Breast epithelium (tissue), 4 donors: ENCODE measurements at places on chromosomes 5 and 9.
A peak's percentile ranks its signal among the peaks of the same experiment; 100 is the strongest.

GRCh38 chr9:125556046-125556721 lies 150.8 kb downstream of the MAPKAP1 start:
- DNase-seq: no peak

GRCh38 chr5:1400211-1400855 lies 44.9 kb downstream of the SLC6A3 start:
- DNase-seq: no peak

DNA sequence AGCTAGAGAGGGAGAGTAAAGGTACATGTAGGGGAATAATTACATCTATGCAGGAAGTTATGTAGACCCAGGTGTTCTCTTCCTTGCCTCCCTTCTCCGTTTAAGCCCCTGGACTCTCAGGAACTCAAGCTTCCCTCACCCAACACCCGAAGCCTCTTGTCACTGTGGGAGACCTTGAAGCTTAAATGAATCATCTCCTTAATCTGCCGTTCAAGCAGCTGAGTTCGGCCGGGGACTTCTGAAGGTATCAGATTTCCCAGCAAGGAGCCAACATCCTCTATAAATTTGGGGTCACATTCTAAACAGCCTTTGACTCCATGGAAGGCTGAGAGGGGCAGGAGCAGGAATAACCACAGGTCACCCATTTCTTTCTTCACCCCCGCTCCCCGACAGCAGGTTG lies 412 bp downstream of the IZUMO3 start:
- DNase-seq: no peak

DNA sequence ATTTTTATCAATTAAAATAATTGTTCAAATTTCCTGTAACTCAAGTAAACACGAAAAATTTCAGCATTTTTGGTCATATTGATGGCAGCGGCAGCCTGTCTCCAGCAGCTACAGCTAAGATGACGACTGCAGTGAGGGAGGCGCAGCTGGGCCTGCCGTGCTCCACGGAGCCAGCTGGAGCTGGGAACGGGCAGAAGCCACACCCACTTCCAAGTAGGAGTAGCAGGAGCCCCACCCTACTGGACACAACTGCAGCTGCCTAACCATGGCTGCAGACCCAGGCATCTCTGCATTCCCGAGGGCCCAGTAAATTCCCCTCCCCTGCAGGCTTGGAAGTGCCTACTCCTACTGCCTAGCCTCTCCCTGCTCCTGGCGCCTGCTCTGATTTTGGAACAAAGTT lies 2031.7 kb downstream of the EFNA5 start:
- no peak for DNase-seq

DNA sequence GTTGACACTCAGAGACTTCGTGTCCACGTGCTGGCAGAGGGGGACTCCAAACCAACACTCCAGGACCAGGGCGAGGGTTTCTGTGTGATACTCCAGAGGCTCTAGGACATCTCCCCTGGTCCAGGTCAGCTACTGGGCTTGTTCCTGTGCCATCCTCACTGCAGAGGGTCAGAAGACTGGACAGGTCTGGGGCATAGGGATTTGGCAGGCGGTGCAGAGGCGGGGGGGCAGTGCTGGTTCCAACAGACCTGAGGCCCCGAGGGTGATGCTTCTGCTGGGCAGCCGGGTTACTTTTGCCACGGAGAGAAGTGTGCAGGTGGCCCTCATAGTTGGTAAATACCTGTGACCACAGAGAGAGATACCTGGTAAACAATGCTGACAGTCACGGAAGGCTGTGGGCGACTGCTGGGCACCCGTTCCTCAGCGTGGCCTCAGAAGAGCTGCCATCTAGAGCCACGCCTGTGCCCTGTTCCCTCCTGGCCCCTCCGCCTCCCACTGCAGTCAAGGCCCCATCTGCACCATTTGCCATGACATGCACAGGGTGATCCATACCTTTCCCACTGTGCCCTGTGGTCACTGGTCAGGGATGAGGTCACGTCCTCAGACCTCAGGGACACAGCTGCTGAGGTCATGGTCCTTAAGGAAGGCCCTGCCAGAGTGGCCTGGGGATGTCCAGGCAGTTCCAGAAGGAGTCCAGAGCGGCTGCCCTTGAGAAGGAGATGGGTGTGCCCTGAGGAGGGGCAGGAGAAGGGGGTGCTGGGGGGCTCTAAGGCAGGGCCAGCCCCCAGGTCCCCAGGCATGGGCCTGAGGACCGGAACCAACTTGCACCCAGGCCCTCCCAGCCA lies 30.0 kb downstream of the TRIP13 start:
- no peak for DNase-seq

GRCh38 chr5:172071309-172071875 lies 65.0 kb upstream of the FBXW11 start:
- DNase-seq: no peak

DNA sequence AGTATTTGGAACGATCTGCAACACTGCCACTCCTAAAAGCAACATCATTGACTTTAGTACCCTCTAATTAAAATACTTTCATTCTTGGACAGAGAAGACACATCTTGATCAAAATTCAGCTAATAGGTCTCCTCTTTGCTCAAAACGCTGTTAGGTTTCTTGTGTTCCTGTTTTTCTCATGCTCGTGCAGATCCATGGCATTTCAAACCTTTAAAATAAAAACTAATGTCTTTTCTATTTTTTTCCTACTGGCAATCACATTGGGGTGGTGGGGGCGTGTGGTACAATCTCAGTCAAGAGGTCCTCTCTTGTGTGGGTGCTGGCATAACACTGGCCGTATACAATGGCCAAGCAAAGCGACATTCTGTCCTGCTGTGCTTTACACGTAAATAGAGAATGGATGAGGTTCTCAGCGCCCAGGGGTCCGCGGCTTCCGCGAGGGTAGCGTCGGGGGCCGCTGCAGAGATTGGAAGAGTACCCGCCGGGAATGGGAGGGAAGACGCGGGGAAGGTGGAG lies 315 bp upstream of the GPR150 start:
- no peak for DNase-seq

GRCh38 chr5:78649211-78649695 lies 681 bp upstream of the LHFPL2 start:
- no peak for DNase-seq

GRCh38 chr5:65359981-65360380 lies 121.7 kb downstream of the ADAMTS6 start:
- DNase-seq: no peak

DNA sequence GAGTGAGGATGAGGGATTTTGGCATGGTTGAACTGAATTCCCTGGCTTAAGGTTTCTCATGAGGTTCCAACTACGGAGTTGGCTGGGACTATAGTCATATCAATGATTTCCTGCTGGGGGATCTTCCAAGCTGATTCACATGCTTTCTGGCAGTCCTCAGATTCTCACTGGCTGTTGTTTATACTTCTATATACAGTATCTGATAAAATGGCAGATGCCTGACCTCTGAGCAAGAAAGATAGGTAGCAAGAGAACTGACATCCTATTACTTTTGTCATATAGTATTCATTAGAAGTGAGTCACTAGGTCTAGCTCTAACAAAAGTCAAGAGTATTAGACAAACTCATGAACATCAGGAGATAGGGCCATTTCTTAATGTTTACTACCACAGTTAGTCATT lies 440.9 kb upstream of the EDIL3 start:
- no peak for DNase-seq

DNA sequence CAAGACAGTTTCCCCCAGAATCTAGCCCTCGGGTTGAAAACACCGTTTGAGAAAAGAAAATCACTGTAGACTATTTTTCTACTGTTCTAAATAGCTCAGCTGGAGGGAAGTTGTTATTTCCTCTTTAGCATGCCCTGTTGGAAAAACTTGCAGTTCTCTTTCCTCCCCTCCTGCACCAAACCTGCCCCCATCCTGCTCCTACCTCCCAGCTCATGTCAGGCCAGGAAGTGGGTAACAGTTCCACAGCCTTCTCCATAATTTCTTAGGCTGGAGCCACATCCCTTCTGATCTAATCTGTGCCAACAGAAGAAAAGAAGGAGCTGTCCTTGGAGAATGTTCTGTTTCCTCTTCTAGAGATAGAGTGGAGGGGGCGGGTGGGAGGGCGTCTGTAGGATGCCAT lies 437.7 kb downstream of the SPOCK1 start:
- no peak for DNase-seq

GRCh38 chr5:91380491-91381238 lies 2.5 kb downstream of the ARRDC3 start:
- DNase-seq: peak; percentile 99

DNA sequence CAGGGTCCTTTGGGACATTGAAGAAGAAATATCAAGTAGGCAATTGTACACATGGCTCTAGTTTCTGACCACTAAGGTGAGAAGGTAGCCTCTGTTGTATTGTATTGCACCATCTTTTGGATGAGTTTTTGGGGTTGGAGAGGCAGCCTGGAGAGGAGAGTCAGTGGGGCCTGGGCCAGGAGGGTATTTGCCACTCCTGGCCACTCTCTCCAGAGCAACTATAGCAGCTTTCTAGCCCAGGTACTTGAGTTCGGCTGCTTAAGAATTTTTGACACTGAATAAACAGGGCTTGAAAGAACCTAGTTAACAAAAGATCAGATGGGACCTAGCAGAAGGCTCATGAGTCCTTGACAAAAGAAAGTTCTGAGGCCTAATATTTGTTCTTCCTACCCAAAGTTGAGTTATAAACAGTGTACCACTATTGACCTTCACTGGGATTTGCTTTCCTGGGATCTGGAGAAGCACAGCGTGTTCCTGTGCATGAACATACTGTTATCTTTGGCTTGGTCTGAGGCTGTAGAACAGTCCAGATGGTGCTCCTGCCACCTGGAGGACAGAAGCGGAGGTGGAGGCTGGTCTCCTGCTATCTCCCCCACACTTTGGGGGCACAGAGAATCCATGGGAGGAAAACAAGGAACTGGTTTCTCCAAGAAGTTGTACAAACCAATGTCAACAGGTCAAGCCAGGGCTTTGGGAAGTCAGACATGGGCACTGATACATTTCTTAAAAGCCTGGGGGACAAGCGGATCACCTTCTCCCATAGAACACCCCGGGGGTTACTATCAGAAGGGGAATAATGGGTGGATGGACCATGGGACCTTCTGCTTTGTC lies 110.4 kb upstream of the LIFR start:
- DNase-seq: no peak

DNA sequence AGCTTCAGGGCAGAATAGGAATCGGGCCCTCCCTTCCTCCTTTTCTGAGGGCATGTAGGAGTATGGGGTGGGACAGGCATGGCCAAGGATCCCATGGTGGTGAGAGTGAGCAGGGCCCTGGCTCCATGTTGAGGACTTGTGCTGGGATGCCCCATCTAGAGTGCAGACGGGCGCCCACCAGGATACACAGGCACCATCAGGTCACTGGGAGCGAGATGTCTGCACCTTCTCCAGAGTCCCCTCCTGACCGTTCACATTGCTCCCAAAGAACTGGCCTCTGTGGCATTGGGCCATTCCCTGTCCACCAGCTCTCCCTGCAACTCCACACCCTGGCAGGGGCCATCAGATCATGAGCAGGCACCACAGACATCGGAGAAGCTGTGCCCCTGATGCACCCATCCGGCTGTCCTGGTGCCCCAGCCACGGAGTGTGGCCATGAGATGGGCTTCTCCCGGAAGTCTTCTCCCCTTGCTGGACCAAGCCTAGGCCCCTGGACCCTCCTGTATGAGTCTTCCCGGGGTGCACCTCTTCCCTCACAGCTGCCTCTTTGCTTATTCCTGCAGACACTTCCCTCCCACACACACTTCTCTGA lies 195.0 kb downstream of the IRX2 start:
- no peak for DNase-seq

- DNase-seq: no peak
Observed at GRCh38 chr5:147430628-147431027, 79.2 kb downstream of the DPYSL3 start.
